AG08396 (cell line): ENCODE measurements at places on chromosomes 16 and 17.
A peak's percentile ranks its signal among the peaks of the same experiment; 100 is the strongest.

DNA sequence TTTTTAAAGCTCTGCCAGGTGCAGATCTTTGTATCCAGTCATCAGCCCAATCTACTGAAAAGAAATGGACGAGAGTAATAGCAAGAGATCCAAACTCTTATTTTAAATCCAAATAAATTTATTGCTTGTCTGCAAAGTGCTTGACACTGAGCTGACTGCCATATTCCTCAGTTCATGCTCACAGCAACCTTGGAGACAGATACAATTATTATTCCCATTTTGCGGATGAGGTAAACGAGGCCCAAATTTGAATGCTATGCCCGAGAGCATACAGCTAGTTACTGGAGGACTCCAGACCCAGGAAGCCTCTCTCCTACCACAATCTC is 620 bp downstream of the NOB1 start:
- no peak for DNase-seq

DNA sequence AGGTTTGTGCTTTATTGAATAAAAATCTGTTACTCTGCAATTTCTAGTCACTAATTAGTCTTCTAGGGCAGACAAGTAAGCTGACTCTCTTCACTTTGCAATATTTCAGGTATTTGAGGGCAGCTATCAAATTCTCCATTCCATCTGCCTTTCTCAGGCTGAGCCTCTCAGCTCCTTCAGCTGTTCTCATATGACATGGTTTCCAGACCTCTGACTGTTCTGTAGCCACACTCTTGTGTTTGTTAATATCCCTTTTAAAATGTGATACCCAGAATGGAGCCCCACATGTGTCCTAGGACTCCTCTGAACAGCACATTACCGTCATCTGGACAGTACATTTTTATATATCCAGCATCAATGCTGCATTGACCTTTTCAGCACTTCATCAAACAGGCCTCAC is 46.1 kb upstream of the MTMR4 start:
- no peak for DNase-seq

GRCh38 chr16:23434380-23434779 is 18.6 kb downstream of the COG7 start:
- DNase-seq = peak; percentile 43

GRCh38 chr16:78576941-78577340 is 477.5 kb downstream of the WWOX start:
- DNase-seq = no peak
